ENCODE measurements at places on chromosomes 4 and X.

GRCh38 chrX:63349307-63349706 lies 1.8 kb downstream of the SPIN4 start:
- DNase-seq: peak; percentile 4

- peak; percentile 40 for DNase-seq
These were observed 673.6 kb upstream of the TENM3 start for GRCh38 chr4:181569553-181569952.

GRCh38 chrX:14362721-14363120 lies 166.6 kb upstream of the GLRA2 start:
- DNase-seq: peak; percentile 16

DNA sequence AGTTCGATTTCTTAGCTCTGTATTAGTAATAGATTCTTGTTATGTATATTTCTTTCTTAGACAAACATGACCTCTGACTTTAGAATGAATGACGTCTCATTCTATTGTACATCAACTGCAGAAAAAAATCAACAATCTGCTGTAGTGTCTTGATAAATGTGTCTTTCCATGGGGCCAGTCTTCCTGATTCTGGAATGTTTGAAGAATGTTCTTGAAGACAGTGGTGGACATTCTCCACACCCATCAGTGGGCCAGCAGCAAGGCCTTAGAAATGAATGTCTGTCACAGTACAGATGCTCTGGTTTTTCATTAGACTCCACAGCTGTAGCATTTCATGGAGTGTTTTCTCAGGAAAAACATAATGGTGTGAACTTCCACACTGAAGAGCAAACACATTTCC lies 63.2 kb upstream of the FAM47B start:
- peak; percentile 21 for DNase-seq

Measured in EL (cell line).